GM04503 (cell line): ENCODE measurements at places on chromosomes 11 and 22.
A peak's percentile ranks its signal among the peaks of the same experiment; 100 is the strongest.

GRCh38 chr11:79414644-79415317, 26.0 kb downstream of the TENM4 start:
- no peak for DNase-seq

GRCh38 chr11:69888483-69889181, 69.4 kb upstream of the FGF3 start:
- no peak for DNase-seq

DNA sequence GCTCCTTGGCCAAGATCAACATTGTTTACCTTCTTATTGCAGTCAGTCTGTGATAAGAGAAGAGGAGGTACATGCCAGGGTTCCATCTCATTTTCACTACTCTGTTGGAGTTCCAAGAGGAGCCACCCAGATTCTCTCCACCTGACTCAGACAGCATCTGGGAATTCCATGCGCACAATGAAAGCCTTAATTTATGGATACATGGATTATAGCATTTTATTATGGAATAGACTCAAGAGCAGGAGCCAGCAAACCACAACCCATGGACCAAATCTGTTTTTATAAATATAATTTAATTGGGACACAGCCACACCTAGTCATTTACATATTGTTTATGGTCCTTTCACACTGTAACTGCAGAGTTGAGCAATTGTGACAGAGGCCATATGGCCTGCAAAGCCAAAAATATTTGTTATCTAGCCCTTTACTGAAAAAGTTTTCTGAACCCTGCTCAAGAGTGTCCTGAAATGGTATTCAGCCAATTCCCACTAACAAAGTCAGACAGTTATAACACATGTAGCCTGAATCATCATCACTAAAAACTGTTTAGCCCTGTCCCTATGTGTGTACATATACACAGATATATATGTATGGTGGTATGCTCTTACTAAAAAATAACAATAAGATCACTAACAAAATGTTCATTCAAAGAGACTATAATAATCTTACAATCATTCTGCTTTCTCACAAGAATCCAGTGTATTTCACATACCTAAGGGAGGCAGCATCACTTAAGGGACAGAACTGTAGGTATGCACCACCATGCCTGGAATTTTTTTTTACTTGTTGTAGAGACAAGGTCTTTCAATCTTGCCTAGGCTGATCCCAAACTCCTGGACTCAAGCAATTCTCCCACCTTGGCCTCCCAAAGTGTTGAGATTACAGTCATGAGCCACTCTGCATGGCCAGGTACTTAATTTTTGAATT, 104.5 kb upstream of the TEAD1 start:
- peak; percentile 51 for DNase-seq

- DNase-seq = no peak
Measured at GRCh38 chr11:124791626-124792341, 8.4 kb downstream of the MSANTD2 start.

- no peak for DNase-seq
Measured at GRCh38 chr11:31022080-31022479, 347.5 kb downstream of the DCDC1 start.

- DNase-seq = no peak
Measured at GRCh38 chr11:114194702-114195101, 101.5 kb upstream of the NNMT start.
